Inflammatory macrophage (primary cell): ENCODE measurements at places on chromosomes 5 and 9.
A peak's percentile ranks its signal among the peaks of the same experiment; 100 is the strongest.

DNA sequence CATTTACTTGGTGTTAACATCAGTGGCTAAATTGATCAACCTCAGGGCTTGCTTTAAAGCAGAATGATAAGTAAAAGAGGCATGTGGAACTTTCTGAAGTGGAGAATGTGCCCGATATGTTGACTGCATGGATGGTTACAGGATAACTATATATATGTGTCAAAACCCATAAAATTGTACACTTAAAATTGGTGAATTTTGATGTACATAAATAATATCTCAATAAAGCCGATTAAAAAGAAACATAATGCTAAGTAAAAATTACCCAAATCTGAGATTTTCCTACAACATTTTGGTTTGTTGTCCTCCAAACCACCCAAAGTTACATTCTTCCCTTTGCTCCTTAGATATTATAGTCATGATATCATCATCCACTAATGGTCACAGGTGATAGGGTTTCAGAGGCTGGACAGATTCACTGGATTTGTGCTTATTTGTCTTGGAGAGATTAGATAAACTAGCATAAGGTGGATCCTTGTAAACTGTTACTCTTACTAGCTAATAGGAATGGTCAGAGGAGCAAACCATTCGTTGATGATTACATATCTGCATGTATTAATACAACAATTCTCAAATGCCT, 119.7 kb upstream of the RPS23 start:
- no peak for DNase-seq

DNA sequence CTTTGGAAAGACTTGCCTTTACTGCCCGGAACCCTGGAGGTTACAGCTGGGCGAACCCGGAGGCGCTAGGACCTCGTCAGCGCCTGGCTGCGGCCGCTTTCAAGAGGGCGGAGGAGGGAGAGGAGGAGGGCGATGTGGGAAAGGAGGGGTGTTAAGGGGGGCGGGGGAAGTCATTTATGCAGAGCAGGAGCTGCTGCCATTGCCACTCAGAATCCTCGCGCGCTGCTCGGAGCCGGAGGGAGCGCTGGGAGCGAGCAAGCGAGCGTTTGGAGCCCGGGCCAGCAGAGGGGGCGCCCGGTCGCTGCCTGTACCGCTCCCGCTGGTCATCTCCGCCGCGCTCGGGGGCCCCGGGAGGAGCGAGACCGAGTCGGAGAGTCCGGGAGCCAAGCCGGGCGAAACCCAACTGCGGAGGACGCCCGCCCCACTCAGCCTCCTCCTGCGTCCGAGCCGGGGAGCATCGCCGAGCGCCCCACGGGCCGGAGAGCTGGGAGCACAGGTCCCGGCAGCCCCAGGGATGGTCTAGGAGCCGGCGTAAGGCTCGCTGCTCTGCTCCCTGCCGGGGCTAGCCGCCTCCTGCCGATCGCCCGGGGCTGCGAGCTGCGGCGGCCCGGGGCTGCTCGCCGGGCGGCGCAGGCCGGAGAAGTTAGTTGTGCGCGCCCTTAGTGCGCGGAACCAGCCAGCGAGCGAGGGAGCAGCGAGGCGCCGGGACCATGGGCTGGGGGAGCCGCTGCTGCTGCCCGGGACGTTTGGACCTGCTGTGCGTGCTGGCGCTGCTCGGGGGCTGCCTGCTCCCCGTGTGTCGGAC, at the start of gene PCSK5:
TSS of gene PCSK5 (plus strand) at position 202 of the 805 bp plus-strand sequence. CDS start at position 711, 509 bp downstream.
- DNase-seq: peak; percentile 91

DNA sequence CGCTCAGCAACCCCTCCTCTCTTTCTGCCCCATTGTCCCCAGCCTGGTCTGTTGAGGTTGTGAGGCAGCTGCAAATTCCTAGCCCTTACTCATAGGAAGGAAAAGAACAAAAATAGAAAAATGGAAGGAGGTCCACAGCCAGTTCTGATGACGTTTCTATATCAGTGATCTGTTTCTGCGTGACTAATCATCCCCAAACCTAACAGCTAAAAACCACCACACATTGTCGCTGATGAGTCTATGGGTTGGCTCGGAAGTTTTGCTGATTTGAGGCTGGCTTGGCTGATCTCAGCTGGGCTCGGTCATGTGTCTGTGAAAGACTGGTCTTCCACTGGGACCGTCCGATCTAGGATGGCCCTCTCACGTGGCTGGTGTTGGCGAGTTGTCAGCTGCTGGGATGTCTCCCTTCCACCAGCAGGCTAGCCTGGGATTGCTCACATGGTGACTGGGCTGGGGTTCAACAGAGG, 200.6 kb upstream of the ZNF618 start:
- peak; percentile 56 for DNase-seq

DNA sequence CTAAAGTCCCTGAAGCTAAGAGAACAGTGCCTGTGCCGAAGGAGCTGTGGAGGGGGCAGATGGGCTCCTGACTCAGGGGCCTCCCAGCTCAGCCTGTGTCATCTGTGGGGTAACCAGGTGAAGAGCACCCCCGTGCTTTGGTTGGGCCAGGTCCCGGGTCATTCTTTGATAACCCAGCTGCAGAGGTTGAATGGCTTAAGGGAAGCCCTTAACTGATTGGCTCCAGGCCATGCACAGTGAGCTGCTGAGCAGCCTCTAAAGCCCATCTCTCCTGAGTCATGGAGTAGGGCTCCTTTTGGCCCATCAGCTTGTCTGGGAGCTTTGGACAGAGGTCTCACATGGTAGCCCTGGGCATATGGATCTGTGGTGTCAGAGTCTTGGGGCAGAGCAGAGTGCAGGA, 28.7 kb downstream of the COL27A1 start:
- DNase-seq: no peak

- DNase-seq: no peak
Measured at GRCh38 chr5:181042036-181042713, 2.1 kb downstream of the BTNL9 start.
